ENCODE measurements at places on chromosomes 7 and 10.

- no peaks in the 10 kb centered on the region for H3K27me3 ChIP-seq
- no peaks in the 10 kb centered on the region for H3K4me1 ChIP-seq
- H3K27ac ChIP-seq: no peak overlapping the region
- no peaks in the 10 kb centered on the region for H3K36me3 ChIP-seq
- no peak for DNase-seq
Measured at GRCh38 chr7:32094516-32094915, 24.3 kb upstream of the PDE1C start.

DNA sequence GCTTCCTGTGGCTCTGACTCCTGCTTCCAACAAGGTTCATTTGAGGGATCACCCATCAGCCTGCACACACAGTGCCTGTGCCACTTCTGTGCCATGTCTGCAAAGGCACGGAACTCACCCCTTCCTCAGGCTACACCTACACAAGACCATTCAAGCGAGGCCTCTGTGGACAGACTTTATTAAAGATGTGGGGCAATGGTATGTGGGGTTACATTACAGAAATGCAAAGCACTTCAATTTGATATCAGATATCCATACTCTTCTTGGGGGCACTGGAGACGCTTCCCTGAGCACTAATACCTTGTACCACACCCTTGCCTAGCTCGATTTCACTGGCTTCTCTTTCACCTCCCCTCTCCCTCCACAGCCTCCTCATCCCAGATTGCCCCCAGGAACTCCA is 84.4 kb upstream of the FGL2 start:
- no peaks in the 10 kb centered on the region for H3K27me3 ChIP-seq
- H3K4me3 ChIP-seq: no peak overlapping the region
- DNase-seq: no peak

- no peaks in the 10 kb centered on the region for H3K36me3 ChIP-seq
- peak overlapping the region; percentile 12 for H3K4me3 ChIP-seq
- peak overlapping the region; percentile 54 for H3K27ac ChIP-seq
- peaks cover 23% of the 10 kb centered on the region for H3K4me1 ChIP-seq
Measured at GRCh38 chr10:15169555-15170401, 1.3 kb upstream of the NMT2 start.

DNA sequence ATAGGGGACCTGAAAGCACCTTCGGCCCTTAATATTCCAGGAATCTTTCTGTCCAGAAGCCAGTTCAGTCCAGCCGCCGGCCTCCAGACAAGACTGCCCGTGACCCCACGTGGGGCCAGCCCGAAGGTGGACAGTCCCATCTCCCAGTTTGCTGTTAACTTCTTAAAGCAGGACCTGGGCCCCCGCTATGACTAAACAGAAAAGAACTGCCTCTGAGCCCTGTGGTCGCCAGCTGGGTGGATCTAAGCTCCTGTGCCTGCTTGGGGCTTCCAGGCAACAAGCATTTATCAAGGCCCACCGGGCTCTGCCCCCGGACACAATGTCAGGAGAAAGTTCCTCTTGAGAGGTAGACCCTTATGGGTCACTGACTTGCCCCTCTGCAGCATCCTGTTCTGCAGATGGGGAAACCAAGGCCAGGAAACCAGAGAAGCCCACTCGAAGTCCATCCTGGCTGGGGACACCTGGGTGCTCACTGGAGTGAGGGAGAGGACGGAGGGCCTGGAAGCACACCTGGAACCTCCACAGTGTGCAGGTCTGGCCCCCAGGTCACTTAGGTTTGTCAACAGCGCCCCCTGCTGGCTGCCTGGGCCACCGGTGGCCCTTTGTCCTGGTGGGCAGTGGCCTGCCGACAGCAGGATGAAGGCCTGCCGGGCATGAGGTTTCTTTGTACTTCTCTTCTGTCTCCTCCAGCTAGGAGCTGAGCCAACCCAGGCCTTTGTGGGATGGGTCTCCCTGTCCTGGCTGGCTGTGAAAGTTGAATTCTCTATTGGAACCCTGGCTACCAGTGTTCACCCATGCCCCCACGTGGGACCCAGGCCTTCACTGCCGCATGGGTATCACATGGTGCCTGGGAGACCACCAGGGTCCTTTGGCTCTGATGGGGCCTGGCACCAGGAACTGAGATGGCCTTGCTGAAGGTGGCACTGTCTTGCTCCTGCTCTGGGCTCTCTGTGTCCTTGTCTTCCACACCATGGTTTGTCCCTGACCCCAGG is 128.0 kb downstream of the ZMIZ1 start:
- H3K36me3 ChIP-seq: no peaks in the 10 kb centered on the region
- no peak overlapping the region for H3K27ac ChIP-seq
- H3K27me3 ChIP-seq: no peaks in the 10 kb centered on the region
- H3K4me3 ChIP-seq: no peak overlapping the region
- peak; percentile 79 for DNase-seq
- H3K4me1 ChIP-seq: peaks cover 12% of the 10 kb centered on the region
